Large intestine (tissue), 12 donors: ENCODE measurements at places on chromosomes 16 and 17.

DNA sequence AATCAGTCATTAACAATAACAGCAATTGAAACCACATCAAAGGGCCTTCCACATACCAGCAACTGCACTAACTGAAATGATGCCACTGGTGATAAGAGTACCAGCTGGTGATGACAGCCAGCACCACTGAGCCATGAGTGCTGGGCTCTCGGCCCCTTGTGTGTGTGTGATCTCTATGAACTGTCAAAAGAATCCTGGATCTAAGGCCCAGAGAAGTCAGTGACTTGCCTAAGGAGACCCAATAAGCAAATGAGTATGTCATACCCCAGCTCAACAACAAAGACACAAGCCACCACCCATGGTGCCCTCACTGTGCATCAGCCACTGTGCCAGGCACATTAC, 220.9 kb downstream of the ZNF423 start:
- no peak for DNase-seq

GRCh38 chr17:76239538-76240274, 587 bp downstream of the RNF157 start:
- DNase-seq: peak; percentile 47

GRCh38 chr17:2043785-2044184, 2.0 kb downstream of the OVCA2 start:
- DNase-seq: no peak

DNA sequence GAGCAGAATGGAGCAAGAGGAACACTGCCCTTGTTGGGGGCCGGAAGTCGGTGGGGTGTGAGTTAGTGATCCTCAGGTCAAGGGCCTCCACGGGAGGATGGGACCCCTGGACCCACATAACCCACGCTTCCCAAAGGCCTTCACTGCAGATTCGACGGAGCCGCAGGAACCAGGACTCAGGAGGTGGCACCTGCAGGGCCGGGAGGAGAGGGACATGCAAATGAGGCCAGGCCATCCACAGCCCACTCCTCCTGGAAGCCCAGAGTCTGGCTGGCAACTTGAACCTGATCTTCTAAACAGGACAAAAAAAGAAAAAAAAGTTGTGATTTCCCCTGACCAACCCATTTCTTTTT, 299.9 kb downstream of the SOX9 start:
- no peak for DNase-seq

DNA sequence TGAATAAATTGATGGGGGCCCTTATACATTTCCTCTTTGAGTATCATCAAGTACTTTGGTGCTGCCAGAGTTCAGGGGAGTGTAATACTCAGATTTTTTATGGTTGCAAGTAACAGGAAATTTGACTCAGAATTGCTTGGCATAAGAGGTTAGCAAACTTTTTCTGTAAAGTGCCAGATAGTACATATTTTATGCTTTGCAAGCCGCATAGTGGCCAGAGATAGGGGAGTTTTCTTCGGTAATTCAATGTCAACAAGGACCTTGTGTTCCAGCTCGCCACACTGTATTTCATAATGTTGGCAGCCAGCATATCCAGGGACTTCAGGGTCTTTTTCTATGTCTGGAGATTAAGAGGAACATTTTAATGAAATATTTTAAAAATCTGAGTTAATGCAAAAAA, 51.0 kb upstream of the MARCHF10 start:
- no peak for DNase-seq

GRCh38 chr16:23290189-23291062, 11.7 kb upstream of the SCNN1B start:
- no peak for DNase-seq

- DNase-seq: no peak
Observed at GRCh38 chr17:81987161-81987770, 9.8 kb downstream of the ASPSCR1 start.

DNA sequence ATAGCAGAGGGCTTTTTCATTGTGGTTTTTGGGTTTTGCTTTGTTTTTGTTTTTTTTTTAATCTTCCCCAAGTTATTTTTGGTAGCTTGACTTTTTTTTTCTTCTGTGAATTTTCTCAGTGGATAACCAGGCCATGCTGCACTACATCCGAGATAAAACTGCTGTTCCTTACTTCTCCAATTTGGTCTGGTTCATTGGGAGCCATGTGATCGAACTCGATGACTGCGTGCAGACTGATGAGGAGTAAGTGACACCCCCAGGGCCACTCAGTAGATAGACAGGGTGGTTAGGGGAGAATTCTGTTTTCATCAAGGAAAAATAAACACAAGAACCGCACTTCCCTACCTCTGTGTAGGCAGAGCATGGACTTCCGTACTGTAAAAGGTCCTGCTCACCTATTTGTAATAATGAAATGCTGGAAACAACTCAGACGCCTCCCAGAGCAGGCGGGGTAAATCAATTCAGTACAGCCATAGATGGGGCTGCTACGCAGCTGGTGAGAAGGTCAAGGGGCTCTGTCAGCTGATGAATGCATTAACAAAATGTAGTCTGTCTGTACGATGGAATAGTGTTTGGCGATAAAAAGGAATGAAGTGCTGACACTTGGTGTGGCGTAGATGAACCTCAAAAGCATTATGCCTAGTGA, 28.6 kb downstream of the CLEC16A start:
- DNase-seq: no peak

- DNase-seq: no peak
Observed at GRCh38 chr17:73064084-73064938, 28.2 kb downstream of the SLC39A11 start.

DNA sequence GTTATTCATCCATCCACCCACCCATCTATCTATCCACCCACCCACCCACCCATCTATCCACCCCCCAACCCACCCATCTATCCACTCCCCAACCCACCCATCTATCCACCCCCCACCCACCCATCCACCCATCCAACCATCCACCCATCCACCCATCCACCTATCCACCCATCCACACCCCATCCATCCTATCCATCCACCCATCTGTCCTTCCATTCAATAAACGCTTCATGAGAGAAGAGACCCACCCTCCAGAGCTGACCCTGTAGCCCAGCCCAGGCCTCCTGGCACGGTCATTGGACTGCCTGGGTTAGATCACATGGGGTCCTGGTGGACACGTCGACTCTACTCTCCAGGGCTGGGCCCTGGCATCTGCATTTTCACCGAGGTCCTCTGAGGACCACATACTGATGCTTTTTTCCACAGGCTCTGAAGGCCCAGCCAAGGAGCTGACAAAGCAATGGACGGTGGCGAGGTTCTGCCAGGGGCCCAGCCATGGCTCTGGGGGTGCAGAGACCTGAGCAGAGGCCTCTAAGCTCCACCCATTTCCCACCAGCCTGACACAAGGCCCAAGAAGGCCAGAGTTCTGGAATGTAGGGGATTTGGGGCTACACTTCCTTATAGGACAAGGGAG, 41.3 kb upstream of the SLC38A10 start:
- DNase-seq: peak; percentile 35

- DNase-seq: no peak
Observed at GRCh38 chr17:40323391-40324381, 14.7 kb downstream of the RARA start.

DNA sequence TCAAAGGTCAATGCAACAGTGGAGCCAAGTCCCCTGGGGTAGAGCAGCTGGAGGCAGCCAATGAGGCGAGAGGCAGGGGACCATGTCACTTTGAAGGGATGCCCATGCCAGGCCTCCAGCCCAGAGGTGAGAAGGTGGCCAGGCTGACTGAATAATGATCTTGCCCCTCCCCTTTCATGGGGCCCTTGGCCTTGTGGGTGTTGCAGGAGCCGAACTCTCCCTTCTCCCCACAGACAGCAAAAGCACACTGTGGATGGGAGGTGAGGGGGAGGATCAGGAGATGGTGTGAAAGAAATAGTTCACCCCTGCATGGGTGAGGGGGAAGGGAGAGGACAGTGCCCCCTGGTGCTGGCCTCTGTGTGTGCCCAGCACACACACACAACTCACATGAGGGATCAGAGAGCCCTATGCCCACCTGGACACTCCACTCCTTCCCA, 15.8 kb upstream of the TBX21 start:
- no peak for DNase-seq

DNA sequence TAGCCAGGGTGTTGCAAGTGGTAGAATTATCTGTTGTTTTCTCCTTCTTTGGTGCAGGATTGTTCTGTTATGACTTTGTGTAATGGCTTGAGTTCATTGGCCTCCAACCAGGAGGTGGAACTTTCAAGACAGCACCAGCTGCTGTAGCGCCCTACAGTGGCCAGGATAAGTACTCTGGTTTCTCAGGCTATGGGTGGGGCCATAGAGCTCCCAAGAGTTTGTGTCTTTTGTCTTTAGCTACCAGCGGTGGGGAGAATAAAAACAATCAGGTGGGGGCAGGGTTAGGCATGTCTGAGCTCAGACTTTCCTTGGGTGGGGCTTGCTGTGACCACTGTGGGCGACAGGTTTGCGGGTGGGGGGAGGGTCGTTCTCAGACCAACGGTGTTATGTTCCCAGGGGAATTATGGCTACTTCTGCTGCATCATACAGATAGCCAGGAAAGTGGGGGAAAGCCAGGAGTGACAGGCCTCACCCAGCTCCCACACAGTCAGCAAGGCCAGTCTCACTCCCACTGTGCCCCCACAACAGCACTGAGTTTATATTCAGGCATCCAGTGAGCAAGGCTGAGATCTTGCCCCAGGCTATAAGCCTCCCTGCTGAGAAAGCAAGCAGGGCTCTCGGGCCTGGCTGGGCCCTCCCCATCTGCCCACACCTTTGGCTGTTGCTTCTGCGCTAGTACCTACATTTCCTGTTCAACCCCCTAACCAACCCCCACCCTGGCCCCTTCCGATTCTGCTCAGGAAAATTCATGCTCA, 15.4 kb downstream of the ABCA10 start:
- no peak for DNase-seq

DNA sequence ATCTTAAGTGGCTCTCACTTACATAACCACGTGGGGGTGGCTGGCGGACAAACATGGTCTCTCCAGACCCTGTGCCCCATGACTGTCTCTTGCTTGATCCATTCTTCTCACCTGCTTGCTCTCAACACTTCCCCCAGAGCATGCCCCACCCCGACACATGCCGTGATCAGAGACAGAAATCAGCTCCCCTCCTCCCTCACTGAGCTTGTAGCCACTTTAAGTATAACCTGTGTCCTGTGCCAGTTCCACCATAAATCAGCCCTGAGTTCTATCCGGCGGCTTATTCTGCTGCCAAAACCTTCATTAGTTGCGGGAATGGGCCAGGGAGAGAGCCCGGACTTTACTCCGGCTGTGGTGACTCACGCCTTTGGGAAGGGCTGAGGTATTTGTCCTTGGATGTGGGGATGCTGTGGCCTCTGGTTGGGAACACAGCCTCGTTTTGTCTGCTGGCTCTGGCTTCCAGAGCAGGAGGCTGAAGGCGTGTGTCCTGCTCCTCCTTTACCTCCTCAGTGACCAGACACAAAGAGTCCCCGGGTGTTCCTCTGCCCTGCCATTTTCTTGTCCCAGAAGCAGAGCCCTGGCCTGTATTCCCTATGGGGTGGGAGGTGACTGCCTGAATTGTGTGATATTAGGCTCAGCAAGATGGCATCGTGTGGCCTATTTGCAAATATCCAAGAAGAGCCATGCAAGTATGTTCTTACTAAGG, 21.1 kb downstream of the ANKRD40 start:
- peak; percentile 95 for DNase-seq

DNA sequence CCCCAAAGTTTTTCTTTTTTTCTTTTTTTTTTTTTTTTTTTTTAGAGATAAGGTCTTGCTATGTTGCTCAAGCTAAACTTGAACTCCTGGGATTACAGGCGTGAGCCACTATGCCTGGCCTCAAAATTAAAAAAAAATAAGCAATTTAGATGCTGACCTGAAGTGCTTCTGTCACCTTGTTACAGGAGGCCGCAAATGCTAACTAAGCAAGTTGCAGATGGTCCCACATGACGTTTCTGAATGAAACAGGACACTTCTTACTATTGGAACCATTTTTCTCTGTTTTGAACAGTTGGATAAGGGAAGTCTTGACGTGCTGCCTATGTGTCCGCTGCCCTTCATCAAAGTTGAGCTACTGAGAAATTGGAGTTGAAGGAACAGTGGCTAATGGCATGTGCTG, 8.8 kb downstream of the ANKRD40CL start:
- no peak for DNase-seq

DNA sequence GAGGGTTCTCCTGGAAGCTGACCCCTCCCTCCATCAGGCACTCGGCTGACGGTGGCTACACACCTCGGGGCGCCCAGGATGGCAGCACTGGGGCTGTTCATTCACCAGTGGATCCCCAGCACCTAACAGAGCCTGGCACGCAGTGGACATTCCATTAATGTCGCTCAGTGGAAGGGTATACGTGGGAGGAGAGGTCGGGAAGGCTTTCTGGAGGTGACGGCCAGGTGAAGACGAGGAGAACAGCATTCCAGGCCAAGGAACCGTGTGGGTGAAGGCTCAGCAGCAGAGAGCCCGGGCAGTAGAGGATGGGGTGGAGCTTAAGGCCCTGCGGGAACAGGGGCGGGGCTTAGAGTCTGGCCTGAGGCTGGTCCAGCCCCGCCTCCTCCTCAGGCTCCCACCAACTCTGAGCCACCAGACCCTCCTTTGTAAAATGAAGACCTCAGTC, 2.5 kb upstream of the HS3ST6 start:
- DNase-seq: no peak

DNA sequence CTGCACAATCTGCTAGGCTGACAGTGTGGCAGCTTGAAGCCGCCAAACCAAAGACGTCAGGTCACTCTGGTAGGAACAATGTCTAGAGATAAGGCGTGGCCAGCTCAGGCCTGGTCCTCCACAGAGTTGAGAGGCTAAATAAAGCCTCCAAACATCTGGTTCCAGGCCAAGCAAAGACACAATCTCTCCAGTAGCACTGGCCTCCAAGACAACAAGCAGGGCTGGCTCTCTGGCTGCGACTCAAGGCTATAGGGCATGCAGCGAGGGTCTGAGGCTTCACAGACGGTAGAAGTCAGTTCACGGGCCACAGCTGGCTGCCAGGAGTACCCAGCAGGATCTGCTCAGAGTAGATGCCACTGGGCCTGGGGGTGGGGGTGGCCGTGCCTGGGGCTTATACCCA, 75.6 kb downstream of the ABR start:
- no peak for DNase-seq

GRCh38 chr16:28935346-28935745, 3.6 kb downstream of the CD19 start:
- no peak for DNase-seq

DNA sequence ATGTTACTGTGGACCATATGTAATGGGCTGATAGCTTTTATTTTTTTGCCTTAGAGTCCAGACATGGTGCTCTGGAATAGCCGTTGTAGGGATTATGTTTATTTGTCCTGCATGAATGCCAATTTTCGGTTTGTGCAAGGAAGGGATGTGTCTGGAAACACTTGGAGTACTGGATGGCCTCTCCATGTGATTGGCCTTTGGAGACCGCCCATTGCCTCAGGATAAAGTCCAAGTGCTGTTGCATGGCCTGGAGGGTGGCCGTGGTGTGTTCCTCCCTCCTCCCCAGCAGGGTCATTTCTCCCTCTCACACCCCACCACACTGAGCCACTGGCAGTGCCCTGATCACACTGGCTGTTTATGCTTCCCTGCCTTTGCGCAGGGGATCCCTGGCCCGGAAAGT, 93.9 kb downstream of the MSI2 start:
- peak; percentile 51 for DNase-seq
